Upper lobe of left lung (tissue), 6 donors: ENCODE measurements at places on chromosomes 5 and 9. TPM values are rescaled to one million over a fixed set of nuclear protein-coding genes. Genes with fewer than 3 reads are reported as not detected.

- no peaks in the 10 kb centered on the region for H3K36me3 ChIP-seq
- no peaks in the 10 kb centered on the region for H3K27me3 ChIP-seq
- no peak overlapping the region for H3K27ac ChIP-seq
Observed at GRCh38 chr5:154191467-154192261, 1.1 kb downstream of the GALNT10 start.

DNA sequence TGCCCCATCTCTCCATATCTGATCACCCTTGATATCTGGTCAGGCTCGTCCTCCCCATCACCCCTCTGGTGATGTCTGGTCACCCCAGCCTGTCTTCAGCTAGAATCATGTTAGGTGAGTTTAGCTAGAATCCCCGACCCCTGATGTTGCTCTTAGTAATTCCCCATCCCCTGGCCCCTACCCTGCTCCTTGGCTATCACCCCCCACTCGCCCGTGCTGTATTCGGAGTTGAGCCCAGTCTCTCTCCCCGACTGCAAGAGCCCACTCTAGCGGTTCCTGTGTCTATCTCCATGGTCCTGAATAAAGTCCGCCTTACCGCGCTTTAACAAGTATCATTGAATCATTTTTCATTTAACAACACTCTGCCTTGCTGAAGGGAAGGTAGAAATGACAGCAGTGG, 33.7 kb downstream of the ADAMTS2 start:
- H3K4me3 ChIP-seq = no peak overlapping the region
- H3K36me3 ChIP-seq = no peaks in the 10 kb centered on the region
- DNase-seq = no peak
- no peaks in the 10 kb centered on the region for H3K4me1 ChIP-seq
- H3K27me3 ChIP-seq = no peaks in the 10 kb centered on the region

DNA sequence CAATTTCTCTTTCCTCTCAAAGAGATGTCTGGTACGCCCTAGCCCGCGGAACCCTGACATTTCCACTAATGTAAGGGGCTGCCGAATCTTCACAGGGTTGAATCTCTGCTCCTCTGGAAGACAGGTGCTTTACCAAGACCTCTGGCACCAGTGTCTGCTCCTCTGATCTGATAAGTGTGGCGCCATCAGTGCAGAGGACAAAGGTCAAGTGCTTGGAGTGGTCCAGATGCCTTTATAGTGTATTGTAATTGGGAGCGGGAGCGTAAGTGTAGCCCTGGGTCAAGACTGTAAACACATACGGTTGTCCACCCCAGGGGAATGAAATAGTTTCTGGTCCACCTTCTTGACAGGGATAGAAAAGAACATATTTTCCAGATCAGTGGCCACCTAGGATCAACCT, 17.7 kb downstream of the ADAMTSL2 start:
- no peaks in the 10 kb centered on the region for H3K36me3 ChIP-seq
- H3K4me3 ChIP-seq = no peak overlapping the region
- no peaks in the 10 kb centered on the region for H3K27me3 ChIP-seq
- peaks cover 6% of the 10 kb centered on the region for H3K4me1 ChIP-seq
- DNase-seq = no peak

DNA sequence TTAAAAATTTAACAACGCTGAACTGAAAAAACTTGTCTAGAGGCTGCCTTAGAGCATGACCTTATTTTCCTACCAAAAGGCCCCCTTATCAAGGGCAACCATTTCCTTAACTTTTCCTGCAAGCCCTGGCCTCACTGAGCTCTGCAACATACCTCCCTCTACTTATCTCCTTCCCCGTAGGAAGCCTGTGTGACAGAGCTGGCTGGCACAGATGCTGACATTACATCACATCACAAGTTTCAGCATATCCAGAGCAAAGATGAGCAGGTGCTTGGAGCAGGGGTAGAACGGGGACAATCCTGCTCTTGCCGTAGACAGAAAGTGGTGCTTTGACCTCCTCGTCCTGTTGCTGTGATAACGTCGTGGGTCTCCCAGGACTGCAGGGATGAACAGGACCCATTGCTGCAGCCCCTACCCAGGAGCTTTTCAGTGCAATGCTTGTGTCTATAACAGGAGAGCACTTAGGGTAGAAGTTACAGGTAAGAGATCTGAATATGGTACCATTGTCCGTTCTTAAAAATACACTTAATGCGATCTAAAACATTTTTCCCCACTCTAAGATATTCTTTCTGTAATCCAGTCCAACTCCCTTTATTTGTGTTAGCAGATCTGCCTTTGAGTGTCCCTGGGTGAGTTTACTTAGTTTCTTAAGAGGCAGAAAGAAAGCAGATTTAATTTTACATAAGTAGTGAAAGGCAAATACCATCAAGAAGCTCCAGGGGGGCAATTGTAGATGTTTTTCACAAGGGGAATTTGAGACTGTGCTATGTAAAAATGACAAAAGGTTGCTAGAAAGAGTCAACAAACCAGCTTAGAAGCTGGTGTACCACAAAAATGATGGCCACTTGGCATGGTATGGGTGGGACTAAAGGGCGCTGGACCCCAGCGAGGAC, 101.9 kb upstream of the EFNA5 start:
- peak; percentile 21 for DNase-seq
- no peak overlapping the region for H3K27ac ChIP-seq
- H3K4me3 ChIP-seq = no peak overlapping the region
- no peaks in the 10 kb centered on the region for H3K27me3 ChIP-seq
- no peaks in the 10 kb centered on the region for H3K36me3 ChIP-seq

DNA sequence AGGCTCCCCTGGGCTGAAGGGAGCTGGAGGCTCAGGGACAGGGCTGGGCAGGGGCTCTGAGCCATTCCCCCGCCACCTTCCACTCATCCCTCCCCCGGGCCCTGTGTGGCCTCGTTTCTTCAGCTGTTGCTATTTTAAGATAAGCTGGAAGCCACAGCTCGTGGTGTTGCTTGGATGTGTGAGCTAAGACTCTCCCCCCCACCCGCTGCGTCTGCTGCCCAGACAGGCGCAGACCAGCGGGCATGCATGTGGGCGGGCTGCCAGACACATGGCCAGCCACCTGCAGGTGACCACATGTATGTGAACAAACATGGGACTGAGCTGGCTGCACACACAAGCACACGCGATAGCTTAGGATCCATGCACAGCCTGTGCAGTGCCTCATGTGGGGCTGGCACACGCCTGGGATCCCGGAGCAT, 8.7 kb downstream of the SNCB start:
- no peak for DNase-seq
- H3K4me3 ChIP-seq = no peak overlapping the region
- H3K27ac ChIP-seq = no peak overlapping the region
- peaks cover 18% of the 10 kb centered on the region for H3K27me3 ChIP-seq

GRCh38 chr5:38719916-38720315, 125.9 kb upstream of the OSMR start:
- no peaks in the 10 kb centered on the region for H3K27me3 ChIP-seq
- H3K36me3 ChIP-seq = no peaks in the 10 kb centered on the region
- no peak for DNase-seq
- H3K27ac ChIP-seq = no peak overlapping the region
- peaks cover 7% of the 10 kb centered on the region for H3K4me1 ChIP-seq

GRCh38 chr9:125883565-125884217, 136.5 kb downstream of the PBX3 start:
- H3K4me1 ChIP-seq = peaks cover 4% of the 10 kb centered on the region
- no peak for DNase-seq
- H3K36me3 ChIP-seq = no peaks in the 10 kb centered on the region
- H3K4me3 ChIP-seq = no peak overlapping the region
- no peak overlapping the region for H3K27ac ChIP-seq
- H3K27me3 ChIP-seq = no peaks in the 10 kb centered on the region

GRCh38 chr5:116930616-116931015, 356.0 kb upstream of the SEMA6A start:
- DNase-seq = no peak
- H3K27me3 ChIP-seq = no peaks in the 10 kb centered on the region
- H3K27ac ChIP-seq = no peak overlapping the region

GRCh38 chr9:81683704-81684103, 5.6 kb downstream of the TLE1 start:
- no peak for DNase-seq
- H3K27me3 ChIP-seq = no peaks in the 10 kb centered on the region
- no peak overlapping the region for H3K4me3 ChIP-seq
- peaks cover 24% of the 10 kb centered on the region for H3K4me1 ChIP-seq

DNA sequence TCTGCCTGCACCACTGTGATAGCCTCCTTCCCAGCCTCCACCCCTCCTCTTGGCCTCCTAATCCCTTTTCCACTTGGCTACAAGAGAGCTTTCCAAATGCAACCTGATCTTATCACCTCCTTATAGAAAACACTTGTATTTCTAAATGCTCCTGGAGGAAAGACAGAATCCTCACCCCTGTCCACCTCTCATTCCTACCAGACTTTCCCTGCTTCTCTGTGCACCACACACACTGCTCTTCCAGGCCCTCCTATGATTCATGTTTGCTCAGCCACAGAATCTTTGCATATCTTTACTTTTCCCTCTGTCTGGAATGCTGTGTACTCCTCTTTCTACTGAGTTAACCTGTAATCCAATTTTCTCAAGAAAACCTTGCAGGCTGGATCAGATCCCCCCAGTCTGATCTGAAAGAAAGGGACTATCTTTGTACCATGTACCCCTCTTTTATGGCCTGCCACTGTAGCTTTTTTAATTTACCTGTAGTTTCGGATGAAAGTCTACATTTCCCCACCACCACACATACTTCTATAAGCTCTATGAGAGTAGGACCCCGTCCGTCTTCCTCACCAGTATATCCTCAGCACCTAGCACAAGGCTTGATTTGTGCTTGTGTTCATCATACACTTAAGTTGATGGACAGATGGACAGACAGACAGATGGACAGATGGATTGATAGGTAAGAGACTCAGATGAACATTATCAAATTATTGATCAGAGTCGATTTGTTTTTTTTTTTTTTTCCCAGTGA, 95.3 kb downstream of the GALNT10 start:
- no peaks in the 10 kb centered on the region for H3K36me3 ChIP-seq
- DNase-seq = no peak
- peak overlapping the region; percentile 36 for H3K27ac ChIP-seq
- H3K4me3 ChIP-seq = no peak overlapping the region

DNA sequence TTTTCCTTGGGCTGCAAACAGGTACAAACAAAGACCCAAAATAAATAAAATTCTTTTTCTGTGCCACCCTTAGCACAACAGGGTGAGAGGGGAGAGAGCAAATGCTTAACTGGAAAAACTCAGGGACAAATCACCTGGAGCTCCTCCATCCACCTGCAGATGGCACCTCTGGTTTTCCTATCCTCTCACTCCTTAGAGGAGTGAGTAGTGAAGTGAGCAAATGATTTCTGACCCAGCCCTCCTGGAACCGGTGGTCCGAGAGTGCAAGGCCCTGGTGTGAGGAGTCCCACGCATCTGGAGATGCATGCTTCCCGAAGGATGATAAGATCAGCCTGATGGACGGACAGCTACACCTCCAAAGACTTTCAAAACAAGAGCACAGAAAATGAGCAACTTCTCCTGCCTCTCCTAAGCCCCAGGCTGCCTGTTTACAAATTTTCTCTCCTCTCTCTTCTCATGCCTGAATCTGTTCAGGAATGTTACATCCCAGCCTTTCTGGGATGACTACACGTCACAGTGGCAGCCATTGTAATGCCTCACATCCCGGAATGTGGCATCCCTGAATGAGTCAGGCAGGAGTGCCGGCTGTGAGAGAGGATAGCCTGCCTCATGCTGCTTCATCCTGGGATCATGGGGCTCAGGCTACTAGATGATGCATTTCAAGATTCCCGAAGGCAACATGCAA, 86.4 kb downstream of the ADRB2 start:
- peak overlapping the region; percentile 69 for H3K27ac ChIP-seq
- no peaks in the 10 kb centered on the region for H3K36me3 ChIP-seq
- peaks cover 69% of the 10 kb centered on the region for H3K4me1 ChIP-seq
- no peak overlapping the region for H3K4me3 ChIP-seq

DNA sequence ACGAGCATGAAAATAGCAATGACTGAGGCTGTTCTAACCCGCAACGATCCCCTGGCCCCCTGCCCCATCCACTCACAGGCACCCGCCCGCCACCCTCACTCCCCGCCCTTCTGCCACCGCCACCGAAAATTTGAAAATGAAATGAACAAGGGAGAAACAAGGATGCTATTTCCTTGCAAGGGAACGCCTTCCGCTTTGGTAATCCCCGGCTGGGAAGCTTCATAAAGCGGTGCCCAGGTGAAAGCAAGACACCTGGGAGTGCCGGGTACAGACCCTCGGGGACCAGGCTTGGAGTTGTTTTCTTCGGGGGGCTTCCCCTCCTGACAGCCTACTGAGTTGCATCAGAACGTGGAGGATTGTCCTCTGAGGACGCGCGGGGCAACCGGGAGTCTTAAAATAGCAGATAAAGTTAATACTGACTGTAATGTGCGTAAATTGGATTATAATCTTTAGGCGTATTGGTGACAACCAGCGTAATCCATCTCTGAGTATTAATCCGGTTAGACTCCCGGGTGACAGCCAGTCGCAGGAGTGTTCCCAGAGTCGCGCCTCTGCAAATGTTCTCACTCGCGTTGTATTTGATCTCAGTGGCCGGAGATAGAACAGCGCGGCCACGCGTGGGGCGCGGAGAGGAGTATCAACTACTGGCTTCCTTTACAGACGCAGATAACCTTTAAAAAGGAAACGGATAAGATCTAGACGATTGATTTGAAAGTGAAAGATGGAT, 885 bp upstream of the MLLT3 start:
- peak; percentile 34 for DNase-seq
- no peaks in the 10 kb centered on the region for H3K36me3 ChIP-seq
- H3K27me3 ChIP-seq = no peaks in the 10 kb centered on the region
- peaks cover 41% of the 10 kb centered on the region for H3K4me1 ChIP-seq
- peak overlapping the region; percentile 85 for H3K27ac ChIP-seq

- no peaks in the 10 kb centered on the region for H3K36me3 ChIP-seq
- H3K4me1 ChIP-seq = no peaks in the 10 kb centered on the region
- H3K27me3 ChIP-seq = no peaks in the 10 kb centered on the region
- H3K4me3 ChIP-seq = no peak overlapping the region
- DNase-seq = no peak
Observed at GRCh38 chr5:135203593-135204036, 169.6 kb upstream of the PITX1 start.

DNA sequence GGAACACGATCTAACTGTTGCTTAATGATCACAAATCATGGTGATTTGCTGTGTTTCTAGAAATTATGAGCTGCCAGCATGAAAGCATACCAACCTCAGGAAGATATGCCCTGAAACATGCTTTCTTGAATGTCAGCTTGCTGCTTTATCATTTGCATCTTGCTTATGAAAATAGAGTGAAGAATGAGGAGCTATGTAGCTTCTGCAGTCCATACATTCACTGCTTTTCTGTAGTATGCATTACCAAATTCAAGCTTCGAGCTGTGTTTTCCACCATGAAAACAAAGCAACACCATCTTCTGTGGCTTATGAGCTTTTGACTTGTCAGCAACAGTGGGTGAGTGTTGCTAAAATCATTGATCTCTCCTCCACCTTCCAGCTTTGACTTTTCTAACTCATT, 16.5 kb downstream of the F2RL2 start:
- no peak for DNase-seq
- H3K4me3 ChIP-seq = no peak overlapping the region
- H3K27me3 ChIP-seq = no peaks in the 10 kb centered on the region
- no peaks in the 10 kb centered on the region for H3K36me3 ChIP-seq

- H3K27ac ChIP-seq = no peak overlapping the region
- H3K4me3 ChIP-seq = no peak overlapping the region
- peaks cover 65% of the 10 kb centered on the region for H3K36me3 ChIP-seq
- peaks cover 15% of the 10 kb centered on the region for H3K4me1 ChIP-seq
- H3K27me3 ChIP-seq = no peaks in the 10 kb centered on the region
- no peak for DNase-seq
Observed at GRCh38 chr5:1807451-1808185, 6.4 kb downstream of the NDUFS6 start.

- peak overlapping the region; percentile 70 for H3K27ac ChIP-seq
- H3K36me3 ChIP-seq = no peaks in the 10 kb centered on the region
- H3K27me3 ChIP-seq = no peaks in the 10 kb centered on the region
- peak; percentile 81 for DNase-seq
- no peak overlapping the region for H3K4me3 ChIP-seq
- H3K4me1 ChIP-seq = peaks cover 67% of the 10 kb centered on the region
Observed at GRCh38 chr5:132466433-132467286, 23.9 kb downstream of the IRF1 start.

The CCDC171 gene
- total RNA-seq = 7.7 TPM

The EPB41L4A gene
- total RNA-seq = 21.9 TPM

The WDR38 gene
- total RNA-seq = 7.7 TPM

The IL4 gene
- total RNA-seq = not detected

The PCDHGA7 gene
- 3.0 TPM for total RNA-seq
